ENCODE measurements at places on chromosomes 5 and 9.

- no peak for DNase-seq
Measured at GRCh38 chr9:14153310-14153720, 160.6 kb downstream of the NFIB start.

GRCh38 chr9:113485761-113486115 is 22.2 kb downstream of the RGS3 start:
- DNase-seq: no peak

DNA sequence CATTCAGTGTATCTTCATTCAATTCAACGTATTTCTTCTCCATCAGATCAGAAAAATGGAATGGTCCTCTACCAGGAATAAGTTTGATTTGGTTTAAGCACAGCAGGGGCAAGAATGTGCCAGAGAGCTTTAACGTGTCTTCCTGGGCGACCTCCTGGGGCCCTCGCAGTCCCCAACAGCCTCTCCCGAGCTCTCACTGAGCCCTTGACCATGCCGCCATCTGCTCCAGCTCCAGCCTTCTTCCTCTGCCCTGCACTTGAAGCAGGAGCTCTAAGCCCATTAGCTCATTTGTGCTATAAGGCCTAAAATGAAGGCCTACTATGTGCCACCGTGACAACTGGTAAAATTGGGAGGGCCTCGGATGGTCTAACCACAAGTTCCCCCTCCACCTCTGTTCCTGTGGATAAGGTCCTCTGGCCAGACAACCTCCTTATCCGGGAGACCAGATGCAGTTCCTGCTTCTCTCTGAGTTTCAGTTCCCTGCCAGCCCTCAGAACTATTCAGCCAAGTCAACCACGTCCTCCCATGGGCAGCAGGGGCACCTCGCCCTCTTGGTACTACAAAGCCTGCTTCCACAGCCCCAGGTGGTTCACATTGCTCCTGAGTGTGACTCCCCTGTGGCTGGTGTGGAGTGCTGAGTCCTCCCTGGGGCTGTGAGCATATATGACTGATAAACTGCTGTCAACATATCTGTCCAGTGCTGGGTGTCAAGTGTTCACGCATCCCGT is 35.8 kb downstream of the C5orf15 start:
- no peak for DNase-seq

GRCh38 chr5:143634689-143635088 is 177.3 kb upstream of the HMHB1 start:
- DNase-seq: no peak

DNA sequence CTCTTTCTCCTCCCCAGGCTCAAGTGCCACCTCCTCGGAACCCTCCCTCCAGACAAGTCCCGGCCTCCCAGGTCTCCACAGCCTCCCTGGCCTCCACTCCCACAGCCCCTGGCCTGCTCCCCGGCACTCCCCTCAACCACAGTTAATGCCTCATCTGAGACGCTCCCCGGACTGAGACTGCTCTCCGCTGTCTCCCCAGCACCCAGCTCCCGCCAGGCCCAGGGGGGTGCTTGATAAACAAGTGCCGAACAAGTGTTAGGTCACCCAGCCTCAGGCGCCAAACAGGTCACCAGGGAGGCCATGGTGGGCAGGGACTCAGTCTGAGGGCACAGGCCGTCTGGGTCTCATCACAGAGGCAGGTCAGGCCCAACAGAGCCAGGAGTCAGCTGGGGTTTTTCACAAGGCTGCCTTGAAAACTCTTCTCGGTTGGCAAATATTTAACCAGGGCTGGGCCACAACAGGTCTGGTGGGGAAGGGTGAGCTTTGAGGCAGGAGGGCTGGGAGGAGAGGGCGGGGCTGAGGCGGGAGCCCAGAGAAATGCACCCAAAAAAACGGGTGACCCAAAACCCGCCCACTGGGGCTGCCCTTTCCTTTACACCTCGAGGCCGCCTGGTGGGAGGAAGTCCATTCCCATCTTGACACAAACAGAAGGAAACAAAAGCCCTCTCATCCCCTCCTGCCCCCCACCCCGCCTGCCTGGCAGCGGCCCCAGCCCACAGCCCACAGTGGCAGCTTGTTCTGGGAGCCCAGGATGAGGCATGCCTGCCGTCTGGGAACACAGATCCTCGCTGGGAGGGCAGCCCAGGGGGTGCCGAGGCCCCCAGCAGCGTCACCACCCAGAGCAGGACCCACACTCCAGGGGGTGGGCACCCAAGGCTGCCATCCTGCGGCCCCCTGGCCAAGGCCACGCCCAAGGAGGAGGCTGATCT is 66.6 kb upstream of the STXBP1 start:
- peak; percentile 68 for DNase-seq

Measured in GM18507 (cell line).